ENCODE measurements at places on chromosomes 6 and 20.

GRCh38 chr6:53426667-53427270 is 78.0 kb upstream of the ELOVL5 start:
- no peak for DNase-seq

DNA sequence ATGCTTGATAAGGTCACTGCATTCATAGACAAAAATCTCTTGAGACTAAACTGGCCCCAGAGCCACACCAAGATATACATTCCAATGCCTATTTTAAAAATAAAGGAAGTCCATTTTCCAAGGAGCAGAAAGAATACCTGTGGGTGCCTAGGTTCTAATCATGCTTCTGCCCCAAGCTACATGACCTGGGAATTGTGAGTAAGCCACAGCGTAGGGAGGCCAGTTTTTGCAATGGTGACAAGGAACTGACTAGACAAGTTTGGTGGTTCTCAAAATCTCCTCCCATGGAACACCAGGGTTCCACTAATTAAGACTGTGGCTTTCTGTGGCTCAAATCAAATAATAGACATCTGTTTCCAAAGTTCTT is 83.3 kb downstream of the GMDS start:
- no peak for DNase-seq

- no peak for DNase-seq
Measured at GRCh38 chr6:87501809-87502572, 29.2 kb downstream of the SLC35A1 start.

GRCh38 chr6:101394936-101395335 is 1.4 kb downstream of the GRIK2 start:
- no peak for DNase-seq

GRCh38 chr20:24317224-24317623 is 152.2 kb upstream of the SYNDIG1 start:
- DNase-seq = no peak

DNA sequence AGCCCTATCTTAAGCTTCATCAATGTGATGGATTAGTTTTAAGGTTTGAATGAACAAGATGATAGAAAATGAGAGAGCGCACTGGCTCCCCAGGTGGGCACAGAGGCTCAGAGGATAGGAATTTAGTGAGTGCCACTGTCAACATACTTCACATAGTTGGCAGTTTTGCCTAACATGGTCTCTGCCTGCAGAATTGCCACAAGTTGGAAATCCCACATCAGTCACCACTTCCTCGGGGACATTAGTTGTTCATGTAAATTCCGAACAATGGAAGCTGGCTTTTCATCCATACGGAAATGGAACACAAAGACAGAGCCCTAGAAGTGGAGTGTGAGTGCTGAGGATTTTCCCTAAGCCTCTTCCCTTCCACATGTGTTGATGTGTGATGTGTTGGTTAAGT is 123.9 kb upstream of the PHACTR1 start:
- DNase-seq = no peak

- no peak for DNase-seq
Measured at GRCh38 chr20:57876163-57876562, 166.3 kb upstream of the PMEPA1 start.

DNA sequence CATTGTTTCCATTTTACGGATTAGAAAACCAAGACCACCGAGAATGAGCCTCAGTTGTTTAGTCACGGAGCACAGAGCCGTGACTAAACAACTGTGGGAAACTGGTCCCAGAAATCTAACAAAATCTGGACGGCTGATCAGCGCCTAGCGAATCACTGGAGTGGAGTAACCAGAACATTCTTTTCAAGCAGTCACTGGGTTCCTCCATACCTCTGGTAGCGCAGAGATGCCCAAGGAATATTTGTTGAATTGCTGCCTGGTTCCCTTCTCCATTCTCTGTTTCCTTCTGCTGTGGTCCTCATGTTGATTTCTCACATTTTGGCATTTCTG is 62.0 kb downstream of the GPX5 start:
- DNase-seq = no peak

Data from CD4-positive, alpha-beta T cell treated with Interleukin-6 at 100 ng/mL for 8 hours (primary cell).